Mesothelial cell of epicardium (in vitro differentiated cells): ENCODE measurements at places on chromosomes 7 and 10.

DNA sequence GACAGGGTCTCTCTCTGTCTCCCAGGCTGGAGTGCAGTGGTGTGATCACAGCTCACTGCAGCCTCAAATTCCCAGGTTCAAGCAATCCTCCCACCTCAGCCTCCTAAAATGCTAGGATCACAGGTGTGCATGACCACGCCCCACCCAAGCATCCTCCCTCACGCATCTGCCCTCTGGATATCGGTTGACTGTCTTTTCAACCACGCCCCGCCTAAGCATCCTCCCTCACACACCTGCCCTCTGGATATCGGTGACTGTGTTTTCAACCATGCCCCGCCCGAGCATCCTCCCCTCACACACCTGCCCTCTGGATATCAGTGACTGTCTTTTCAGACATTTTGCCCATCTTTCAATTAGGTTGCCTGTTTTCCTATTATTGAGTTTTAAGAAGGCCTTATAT lies 140.5 kb downstream of the MAD1L1 start:
- no peak overlapping the region for H3K4me3 ChIP-seq
- no peak overlapping the region for H3K27ac ChIP-seq
- peaks cover 4% of the 10 kb centered on the region for H3K4me1 ChIP-seq

- H3K27me3 ChIP-seq = no peaks in the 10 kb centered on the region
- H3K36me3 ChIP-seq = peaks cover 7% of the 10 kb centered on the region
Observed at GRCh38 chr7:80225361-80225760, 90.7 kb downstream of the GNAI1 start.

- DNase-seq = no peak
- H3K4me3 ChIP-seq = no peak overlapping the region
- peaks cover 40% of the 10 kb centered on the region for H3K27me3 ChIP-seq
- no peaks in the 10 kb centered on the region for H3K36me3 ChIP-seq
Observed at GRCh38 chr10:133127291-133128125, 32.5 kb upstream of the KNDC1 start.

GRCh38 chr10:112353046-112353445 lies 20.9 kb upstream of the ACSL5 start:
- no peaks in the 10 kb centered on the region for H3K27me3 ChIP-seq
- H3K27ac ChIP-seq = no peak overlapping the region
- DNase-seq = no peak
- H3K4me1 ChIP-seq = no peaks in the 10 kb centered on the region

DNA sequence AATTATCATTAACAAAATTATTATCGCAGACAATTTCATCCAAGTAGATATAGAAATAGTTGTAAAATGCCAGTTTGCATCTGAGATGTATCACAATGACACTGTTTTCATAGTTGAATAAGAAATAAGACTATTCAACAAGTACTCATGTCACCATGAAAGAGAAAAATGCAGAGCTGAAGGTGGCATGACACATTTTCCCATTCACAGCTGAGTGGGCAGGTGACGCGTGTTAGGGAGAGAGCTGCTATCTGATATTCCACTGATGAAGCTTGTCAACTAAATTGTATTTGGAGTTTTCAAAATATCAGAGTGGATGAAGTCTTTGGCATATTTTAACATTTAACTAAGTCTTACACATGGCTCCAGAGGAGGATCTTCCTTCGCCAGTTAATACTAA lies 70.3 kb upstream of the HDAC9 start:
- peaks cover 54% of the 10 kb centered on the region for H3K4me1 ChIP-seq
- no peaks in the 10 kb centered on the region for H3K36me3 ChIP-seq
- no peak overlapping the region for H3K4me3 ChIP-seq
- no peak for DNase-seq
- no peaks in the 10 kb centered on the region for H3K27me3 ChIP-seq

- DNase-seq = no peak
- H3K36me3 ChIP-seq = no peaks in the 10 kb centered on the region
- H3K27ac ChIP-seq = peak overlapping the region; percentile 87
Observed at GRCh38 chr10:119687192-119688032, 36.2 kb downstream of the BAG3 start.

DNA sequence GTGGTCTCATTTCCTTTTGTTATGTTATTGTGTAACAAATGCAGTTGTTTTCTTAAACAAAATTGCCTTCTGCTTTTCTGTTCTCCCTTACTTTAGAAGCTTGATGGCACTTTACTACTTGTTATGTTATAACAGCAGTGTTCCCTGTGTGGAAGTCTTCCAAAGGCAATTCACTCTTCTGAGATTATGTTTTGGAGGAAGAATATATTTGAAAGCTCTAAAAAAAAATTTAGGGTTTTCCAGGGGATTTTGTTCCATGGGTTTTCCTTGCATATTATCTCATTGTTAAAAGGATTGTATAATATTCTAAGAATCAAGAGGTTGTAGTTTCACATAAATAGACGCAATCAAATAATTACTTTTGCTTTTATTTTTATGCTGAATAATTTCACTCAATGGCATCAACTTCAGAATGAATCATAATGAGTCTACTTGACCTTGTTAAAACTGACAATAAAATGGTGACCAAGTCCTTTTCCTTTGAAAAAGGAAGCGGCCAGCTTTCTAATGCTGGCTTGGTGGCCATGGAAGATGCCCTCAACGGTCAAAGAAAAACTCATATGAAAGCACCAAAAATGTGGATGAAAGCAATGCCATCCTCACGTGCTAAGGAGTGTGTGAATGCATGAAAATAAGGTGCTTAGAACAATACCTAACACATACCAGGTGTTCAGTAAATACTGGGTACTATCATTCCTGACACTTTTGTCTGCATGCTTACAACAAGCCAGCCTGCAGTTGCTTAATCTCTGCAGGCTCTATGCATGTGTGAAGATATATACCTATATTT lies 92.4 kb upstream of the KLF6 start:
- H3K4me1 ChIP-seq = peaks cover 20% of the 10 kb centered on the region
- no peak for DNase-seq
- no peak overlapping the region for H3K4me3 ChIP-seq
- no peak overlapping the region for H3K27ac ChIP-seq
- H3K36me3 ChIP-seq = no peaks in the 10 kb centered on the region

- peaks cover 3% of the 10 kb centered on the region for H3K4me1 ChIP-seq
- no peaks in the 10 kb centered on the region for H3K36me3 ChIP-seq
- DNase-seq = no peak
- no peak overlapping the region for H3K4me3 ChIP-seq
Observed at GRCh38 chr10:84562592-84562991, 234.2 kb downstream of the CCSER2 start.

DNA sequence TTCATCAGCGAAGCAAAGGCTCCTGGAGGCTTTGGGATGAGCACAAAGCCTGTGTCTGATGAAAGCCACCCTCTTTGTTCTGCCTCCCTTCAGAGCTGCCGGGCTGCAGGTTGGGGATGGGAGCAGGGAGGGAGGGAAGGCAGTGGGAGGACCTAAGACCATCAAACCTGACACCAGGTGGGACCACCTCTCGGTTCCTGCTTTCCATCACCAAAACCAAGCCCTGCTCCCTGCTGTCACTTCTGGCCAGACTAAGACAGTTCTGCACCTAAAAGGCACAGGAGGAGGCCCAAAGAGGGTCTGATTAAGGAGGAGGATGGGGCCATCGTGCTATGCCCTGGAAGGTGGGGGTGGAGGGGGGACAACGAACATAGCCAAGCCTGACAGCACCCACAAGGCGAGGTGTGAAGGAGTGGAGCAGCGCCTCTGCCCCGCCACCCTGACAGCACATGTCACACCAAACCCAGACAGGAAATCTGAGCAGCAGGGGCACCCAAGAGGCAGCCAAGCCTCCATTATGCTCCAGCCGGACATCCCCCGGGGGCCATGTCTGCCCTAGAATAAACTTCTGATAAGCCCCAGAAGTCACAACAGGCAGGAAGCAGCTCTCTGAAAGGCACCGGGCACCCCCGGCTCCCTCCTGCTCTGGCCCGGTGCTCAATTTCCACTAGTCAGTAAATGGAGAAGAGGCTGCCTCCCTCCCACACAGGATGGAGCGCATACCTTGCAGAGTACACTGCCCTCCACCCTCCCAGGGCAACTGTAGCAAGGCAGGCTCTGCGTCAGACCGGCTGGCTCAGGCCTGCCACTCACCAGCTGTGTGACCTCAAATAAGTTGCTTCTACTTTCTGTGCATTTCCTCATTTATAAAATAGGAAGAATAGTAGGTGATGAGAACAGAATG lies 48.9 kb downstream of the DLG5 start:
- no peak for DNase-seq
- H3K27me3 ChIP-seq = no peaks in the 10 kb centered on the region
- H3K4me1 ChIP-seq = peaks cover 35% of the 10 kb centered on the region
- peak overlapping the region; percentile 72 for H3K27ac ChIP-seq

DNA sequence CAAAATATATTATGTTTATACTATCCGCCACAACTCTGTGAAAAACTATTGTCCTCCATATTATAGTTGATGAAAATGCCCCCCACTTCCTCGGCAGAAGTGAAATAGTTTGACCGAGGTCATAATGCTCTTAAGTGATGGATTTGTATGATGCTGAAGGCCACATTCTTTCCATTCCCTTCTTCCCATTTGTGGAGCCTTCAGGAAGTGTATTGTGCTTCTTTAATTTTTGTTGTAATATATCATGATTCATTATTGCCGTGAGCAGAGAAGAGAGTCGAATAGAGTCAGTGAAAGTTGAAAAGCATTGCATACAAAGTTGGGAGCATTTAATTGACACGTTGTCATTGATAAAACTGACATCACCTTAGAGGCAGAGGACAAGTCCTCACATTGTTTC lies 460.3 kb downstream of the SUGCT start:
- peaks cover 20% of the 10 kb centered on the region for H3K36me3 ChIP-seq
- peak overlapping the region; percentile 71 for H3K27ac ChIP-seq
- peaks cover 21% of the 10 kb centered on the region for H3K4me1 ChIP-seq

DNA sequence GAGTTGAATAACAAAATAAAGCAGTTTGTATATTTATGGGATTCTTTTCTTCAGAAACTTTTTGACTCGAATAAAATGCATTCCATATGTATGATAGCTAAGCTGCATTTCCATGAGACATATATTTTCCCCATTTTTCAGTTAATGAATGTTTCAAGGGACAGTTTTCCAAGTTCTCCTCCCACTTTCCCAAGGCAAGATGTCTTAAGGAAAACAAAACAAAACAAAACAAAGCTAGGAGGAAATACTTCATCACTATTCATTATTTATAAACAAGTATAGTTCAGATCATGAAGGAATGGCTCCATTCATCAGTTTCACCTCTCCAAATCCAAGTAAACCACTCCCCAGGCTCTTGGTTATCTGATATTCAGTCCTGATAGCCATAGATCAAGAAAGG lies 261.0 kb downstream of the WDR11 start:
- H3K27ac ChIP-seq = peak overlapping the region; percentile 97
- peaks cover 44% of the 10 kb centered on the region for H3K4me1 ChIP-seq
- no peak overlapping the region for H3K4me3 ChIP-seq
- DNase-seq = no peak
- no peaks in the 10 kb centered on the region for H3K27me3 ChIP-seq
- peaks cover 7% of the 10 kb centered on the region for H3K36me3 ChIP-seq

- no peak overlapping the region for H3K27ac ChIP-seq
- H3K4me1 ChIP-seq = peaks cover 11% of the 10 kb centered on the region
- no peak for DNase-seq
- H3K4me3 ChIP-seq = no peak overlapping the region
- peaks cover 4% of the 10 kb centered on the region for H3K36me3 ChIP-seq
Observed at GRCh38 chr7:77760809-77761453, 37.3 kb downstream of the TMEM60 start.

DNA sequence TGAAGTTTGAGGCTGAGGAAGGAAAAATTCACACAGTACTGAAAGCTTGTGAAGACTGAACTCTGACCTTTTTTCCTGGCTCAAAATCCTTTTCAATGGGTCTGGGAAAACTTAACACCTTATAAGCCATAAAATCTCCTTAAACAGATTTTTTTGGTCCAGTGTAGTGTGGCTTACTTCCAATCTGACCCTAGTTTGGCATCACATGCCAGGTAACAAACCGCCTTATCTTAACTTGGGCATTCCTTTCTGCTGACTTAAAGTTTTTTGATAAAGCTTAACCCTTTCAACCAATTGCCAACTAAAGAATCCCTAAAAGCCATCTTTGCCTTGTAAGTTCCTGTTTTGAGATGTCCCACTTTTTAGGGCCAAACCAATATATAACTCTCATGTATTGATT lies 13.2 kb upstream of the ITPRID1 start:
- no peak overlapping the region for H3K4me3 ChIP-seq
- H3K36me3 ChIP-seq = peaks cover 1% of the 10 kb centered on the region
- H3K4me1 ChIP-seq = no peaks in the 10 kb centered on the region
- DNase-seq = no peak
- no peak overlapping the region for H3K27ac ChIP-seq

- no peak for DNase-seq
- no peaks in the 10 kb centered on the region for H3K4me1 ChIP-seq
- no peak overlapping the region for H3K27ac ChIP-seq
- no peak overlapping the region for H3K4me3 ChIP-seq
- H3K27me3 ChIP-seq = peaks cover 52% of the 10 kb centered on the region
- H3K36me3 ChIP-seq = no peaks in the 10 kb centered on the region
Observed at GRCh38 chr10:43925793-43926192, 277.1 kb upstream of the ZNF32 start.

- H3K4me3 ChIP-seq = no peak overlapping the region
- H3K27me3 ChIP-seq = peaks cover 5% of the 10 kb centered on the region
- H3K4me1 ChIP-seq = no peaks in the 10 kb centered on the region
- H3K36me3 ChIP-seq = no peaks in the 10 kb centered on the region
Observed at GRCh38 chr10:48937796-48938195, 1.8 kb downstream of the LRRC18 start.

GRCh38 chr10:45380903-45381620 lies 7.0 kb downstream of the ALOX5 start:
- peaks cover 31% of the 10 kb centered on the region for H3K27me3 ChIP-seq
- no peak overlapping the region for H3K4me3 ChIP-seq
- H3K4me1 ChIP-seq = peaks cover 5% of the 10 kb centered on the region
- no peaks in the 10 kb centered on the region for H3K36me3 ChIP-seq
- DNase-seq = no peak

DNA sequence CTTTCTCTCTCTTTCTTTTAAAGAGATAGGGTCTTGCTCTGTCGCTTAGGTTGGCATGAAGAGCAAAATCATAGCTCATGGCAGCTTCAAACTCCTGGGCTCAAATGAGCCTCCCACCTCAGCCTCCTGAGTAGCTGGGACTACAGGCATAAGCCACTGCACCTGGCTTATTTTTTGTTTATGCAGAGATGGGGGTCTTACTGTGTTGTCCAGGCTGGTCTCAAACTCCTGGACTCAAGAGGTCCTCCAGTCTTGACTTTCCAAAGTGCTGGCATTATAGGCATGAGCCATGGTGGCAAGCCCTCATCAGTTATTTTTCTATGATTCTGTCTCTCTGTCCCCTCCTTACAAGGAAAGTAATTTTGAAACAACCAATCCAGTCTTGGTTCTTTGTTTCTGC lies 1.1 kb upstream of the BAG3 start:
- H3K27ac ChIP-seq = peak overlapping the region; percentile 99
- DNase-seq = no peak
- no peaks in the 10 kb centered on the region for H3K27me3 ChIP-seq
- no peaks in the 10 kb centered on the region for H3K36me3 ChIP-seq
- H3K4me1 ChIP-seq = peaks cover 33% of the 10 kb centered on the region
- H3K4me3 ChIP-seq = peak overlapping the region; percentile 97

DNA sequence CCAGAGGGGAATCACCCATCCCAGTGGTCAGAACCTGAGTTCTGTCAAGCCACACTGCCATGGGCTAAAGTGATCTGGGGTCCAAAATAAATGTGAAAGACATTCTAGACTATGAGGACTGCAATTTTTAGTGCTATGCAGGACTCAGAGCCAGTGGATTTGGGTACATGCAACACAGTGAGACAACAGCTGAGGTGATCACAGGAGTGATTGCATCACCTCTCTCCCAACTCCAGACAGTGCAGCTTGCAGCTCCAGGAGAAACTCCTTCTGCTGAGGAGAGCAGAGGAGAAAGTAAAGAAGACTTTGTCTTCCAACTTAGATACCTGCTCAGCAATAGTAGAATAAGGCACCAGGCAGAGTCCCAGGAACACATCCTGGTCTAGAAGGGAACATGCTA lies 682.0 kb upstream of the POT1 start:
- no peak for DNase-seq
- H3K4me1 ChIP-seq = no peaks in the 10 kb centered on the region
- H3K27me3 ChIP-seq = no peaks in the 10 kb centered on the region
- H3K4me3 ChIP-seq = no peak overlapping the region
- no peaks in the 10 kb centered on the region for H3K36me3 ChIP-seq
